ENCODE measurements at places on chromosomes 7 and 10. TPM values are rescaled to one million over a fixed set of nuclear protein-coding genes. Genes with fewer than 3 reads are reported as not detected.
A peak's percentile ranks its signal among the peaks of the same experiment; 100 is the strongest.

DNA sequence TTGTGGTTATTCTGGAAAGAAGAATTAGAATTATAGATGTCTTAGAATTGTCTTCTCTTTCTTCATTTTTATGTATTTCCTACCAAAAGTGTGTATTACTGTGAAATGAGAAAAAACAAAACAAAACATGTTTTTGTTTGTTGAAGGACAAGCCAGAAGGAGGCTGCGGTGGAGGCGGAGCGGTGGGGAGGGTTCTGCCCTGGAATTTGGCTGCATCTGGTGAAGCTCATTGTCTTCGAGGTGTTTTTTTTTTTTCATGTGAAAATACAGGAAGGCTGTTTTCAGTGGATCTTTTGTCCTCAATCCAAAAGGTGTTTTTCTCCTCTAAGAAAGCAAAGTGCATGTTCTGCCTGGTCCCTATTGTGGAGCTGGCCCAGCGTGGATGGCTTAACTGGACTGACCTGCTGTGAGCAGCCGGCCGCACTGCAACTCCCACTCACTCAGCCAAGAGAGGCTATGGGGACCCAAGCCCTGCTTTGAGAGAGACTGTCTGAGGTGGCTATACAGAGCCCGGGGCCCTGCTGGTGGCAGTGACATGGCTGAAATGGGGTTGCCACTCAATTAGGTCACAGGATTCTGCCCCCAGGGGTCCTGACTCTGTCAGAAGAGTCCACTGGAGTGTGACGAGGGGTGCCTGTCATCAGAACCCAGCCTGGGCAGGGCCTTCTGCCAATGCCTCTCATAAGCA, 184.9 kb upstream of the MKI67 start:
- DNase-seq = no peak

Gene TMEM72
- total RNA-seq = not detected

Gene SPACDR
- 0.64 TPM for total RNA-seq

- peak; percentile 10 for DNase-seq
Observed at GRCh38 chr10:44253769-44254462, 131.0 kb downstream of the CXCL12 start.

DNA sequence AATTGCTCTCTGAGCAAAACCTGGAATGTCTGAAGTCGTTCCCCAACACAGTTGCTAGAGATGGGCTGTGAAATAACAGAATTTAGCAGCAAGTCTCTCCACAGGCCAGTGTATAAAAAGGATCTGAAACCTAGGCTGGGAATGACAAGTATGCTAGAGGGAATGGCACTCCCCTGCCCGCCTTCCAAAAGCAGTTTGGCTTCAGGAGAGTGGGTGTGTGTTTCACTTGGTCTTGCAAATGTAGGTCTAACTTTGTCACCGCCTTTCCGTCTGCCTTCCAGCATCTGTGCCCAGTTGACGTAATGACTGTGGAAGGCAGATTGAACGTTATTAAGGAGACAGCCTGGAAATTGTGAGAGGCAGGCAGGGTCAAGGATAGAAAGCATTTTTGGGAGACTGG, 18.0 kb upstream of the MTURN start:
- DNase-seq = no peak

GRCh38 chr7:141649865-141650634, 51.9 kb downstream of the DENND11 start:
- peak; percentile 96 for DNase-seq

DNA sequence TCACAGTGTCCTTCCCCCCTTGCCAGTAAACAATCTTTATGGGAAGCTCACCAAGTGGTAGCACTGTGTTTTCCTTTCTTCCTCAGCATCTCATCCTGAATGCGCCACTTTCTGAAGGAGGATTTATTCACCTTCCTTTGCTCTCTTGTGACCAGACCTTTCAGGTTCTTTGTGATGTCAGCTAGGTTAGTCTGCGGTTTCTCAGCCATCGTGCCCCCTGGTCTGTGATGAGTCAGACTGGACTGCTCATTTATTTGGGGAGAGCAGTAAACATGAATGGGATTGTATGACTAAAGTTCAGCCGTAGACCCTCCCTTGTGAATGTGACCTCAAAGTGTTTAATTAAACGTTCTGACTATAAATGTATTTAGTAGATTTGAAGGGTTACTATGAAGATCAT, 235.1 kb upstream of the CELF2 start:
- DNase-seq = no peak

DNA sequence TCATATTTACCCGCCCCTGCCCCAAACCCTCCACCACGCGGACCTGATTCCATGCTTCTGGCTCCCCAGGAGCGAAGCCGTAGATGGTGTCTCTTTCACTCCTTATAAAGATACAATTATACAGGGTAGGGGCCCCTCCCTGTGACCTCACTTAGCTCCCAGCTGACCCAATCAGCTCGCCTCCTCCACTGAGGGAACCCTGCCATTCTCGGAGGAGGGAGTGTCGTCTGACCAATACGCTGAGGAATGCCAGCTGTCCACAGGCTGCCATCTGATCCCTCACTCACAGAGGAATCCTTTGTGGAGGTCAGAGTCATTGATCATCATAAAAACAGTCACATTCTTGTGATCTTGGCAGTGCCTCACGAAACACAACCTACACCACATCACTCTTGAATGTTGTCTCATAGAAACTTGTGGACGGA, 67.5 kb upstream of the INSIG1 start:
- DNase-seq = peak; percentile 89

- DNase-seq = no peak
Observed at GRCh38 chr10:77348751-77349150, 288.9 kb downstream of the KCNMA1 start.

GRCh38 chr10:90777621-90778020, 80.2 kb downstream of the HTR7 start:
- no peak for DNase-seq

- no peak for DNase-seq
Observed at GRCh38 chr7:93873998-93874574, 16.5 kb downstream of the TFPI2 start.

GRCh38 chr7:45690762-45691150, 116.6 kb downstream of the ADCY1 start:
- no peak for DNase-seq

- no peak for DNase-seq
Observed at GRCh38 chr10:73763343-73763742, 18.5 kb upstream of the CHCHD1 start.

DNA sequence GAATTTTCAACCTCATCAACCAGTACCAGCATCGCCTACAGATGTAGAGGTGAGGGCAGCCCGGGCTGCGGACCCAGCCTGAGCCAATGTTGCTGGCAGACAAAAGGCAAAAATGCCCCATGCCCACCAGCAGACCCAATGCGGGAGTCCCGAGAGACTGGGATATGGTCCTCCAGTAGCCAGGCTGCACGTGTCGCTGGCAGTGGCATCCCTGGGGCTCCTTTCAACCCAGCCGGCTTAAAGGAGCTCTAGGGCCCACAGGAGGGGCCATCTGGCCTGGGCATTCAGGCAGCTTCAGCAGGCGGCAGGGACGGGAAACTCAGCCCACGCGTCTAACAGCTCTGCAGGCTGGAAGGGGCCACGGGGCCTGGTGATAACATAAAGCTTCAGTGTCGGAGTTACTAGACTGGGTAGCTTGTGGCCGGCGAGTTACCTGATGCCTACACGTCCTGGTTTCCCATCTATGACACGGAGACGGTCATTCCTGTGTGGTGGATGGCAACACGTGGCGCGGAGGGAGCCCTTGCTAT, 70.7 kb downstream of the PROSER2 start:
- no peak for DNase-seq

Gene TMEM273
- not detected for total RNA-seq

DNA sequence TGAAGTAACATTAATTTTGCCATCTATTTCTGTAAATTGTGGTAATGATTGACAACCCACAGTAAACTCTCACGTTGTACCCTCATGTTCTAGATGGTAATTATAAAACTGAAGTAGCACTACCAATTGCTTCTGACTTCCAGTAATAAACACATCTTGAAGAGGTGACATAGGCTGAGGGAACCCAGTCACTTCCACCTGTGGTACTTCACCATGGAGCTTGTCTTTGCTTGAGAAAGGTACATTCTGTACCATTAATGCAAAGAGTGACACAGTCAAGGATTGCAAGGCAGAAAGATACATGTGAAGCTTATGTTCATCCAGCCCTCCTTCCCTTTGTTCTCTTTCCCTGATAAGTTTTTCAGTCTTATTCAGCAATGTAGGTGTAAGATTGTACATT, 11.2 kb downstream of the CAPZA2 start:
- DNase-seq = no peak

- no peak for DNase-seq
Observed at GRCh38 chr7:32489788-32490126, 423 bp downstream of the LSM5 start.

DNA sequence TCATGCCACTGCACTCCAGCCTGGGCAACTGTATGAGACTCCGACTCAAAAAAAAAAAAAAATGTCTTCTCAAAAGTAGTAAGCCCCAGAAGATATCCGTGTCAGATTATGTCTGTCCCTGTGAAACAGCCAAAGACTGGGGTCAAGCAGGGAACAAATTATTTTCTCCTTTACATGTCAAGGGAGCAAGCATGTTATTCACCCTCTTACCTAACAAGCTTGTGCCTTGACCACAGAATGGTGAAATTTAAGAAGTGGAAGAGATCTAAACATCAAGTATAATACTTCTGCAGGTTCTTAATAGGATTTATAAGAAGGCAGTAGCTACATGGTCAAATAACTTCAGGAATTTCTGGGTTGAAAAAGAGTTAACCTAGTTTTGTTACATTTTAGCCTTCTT, 187.9 kb downstream of the ZNF365 start:
- DNase-seq = no peak

DNA sequence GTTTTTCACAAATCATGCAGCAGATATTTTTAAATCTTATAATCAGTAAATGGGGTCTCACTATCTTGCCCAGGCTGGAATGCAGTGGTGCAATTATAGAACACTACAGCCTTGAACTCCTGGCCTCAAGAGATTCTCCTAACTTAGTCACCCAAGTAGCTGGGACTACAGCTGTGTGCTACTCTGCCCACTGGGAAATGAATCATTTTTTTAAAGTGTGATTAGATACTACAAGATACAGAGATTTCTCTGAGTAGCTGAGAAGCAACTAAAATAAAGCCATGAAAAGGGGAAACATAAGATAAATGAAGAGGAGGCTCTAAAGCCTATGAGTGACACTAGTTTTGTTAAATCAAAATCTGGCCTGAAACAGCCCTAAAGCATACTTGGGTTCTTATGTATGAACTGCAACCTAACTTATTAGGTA, 119.7 kb downstream of the JMJD1C start:
- no peak for DNase-seq

DNA sequence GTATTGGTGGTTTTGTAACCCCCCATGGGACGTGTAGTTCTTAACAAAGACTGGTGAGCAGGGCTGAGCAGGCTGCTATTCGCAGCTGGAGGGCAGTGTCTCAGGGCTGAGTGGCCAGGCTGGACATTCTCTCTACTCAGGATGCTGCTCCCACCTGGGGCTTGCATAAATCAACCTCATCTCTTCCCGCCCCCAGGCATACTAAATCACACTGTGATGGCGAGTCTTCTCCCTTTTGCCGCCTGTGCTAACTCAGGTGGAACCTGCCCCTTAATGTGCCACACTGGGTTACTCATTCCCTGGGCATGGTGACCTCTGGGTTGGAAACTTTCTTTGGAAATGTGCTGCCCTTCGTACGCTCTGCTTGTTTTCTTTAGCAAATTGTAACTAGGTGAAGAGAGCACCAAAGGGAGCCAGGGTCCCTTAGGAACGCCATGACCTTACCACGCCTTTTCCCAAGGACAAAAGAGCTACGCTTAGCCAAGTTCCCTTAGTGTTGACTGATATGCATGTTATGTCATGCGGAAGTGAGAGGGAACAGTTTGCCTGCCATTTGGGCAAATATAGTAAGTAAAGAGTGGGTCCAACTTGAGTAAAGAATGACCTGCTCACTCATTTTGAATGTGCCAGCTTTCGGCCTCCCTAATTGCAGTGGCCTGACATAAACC, 40.4 kb upstream of the COBL start:
- DNase-seq = no peak

DNA sequence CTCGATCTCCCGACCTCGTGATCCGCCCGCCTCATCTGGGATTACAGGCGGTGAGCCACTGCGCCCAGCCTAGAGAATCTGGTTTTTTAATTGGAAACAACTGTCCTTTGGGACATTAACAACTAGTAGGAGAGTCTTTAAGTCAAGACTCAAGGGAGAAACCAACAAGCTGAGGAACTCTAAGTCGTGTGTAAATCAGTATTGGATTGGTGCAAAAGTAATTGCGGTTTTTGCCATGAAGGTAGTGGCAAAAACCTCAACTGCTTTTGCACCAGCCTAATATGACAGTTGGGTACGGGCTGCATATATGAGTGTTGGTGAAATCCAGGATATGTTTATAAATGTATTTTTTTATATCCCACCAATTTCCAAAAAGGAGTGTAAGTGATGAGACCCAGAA, 113.9 kb upstream of the PLXNA4 start:
- DNase-seq = no peak

DNA sequence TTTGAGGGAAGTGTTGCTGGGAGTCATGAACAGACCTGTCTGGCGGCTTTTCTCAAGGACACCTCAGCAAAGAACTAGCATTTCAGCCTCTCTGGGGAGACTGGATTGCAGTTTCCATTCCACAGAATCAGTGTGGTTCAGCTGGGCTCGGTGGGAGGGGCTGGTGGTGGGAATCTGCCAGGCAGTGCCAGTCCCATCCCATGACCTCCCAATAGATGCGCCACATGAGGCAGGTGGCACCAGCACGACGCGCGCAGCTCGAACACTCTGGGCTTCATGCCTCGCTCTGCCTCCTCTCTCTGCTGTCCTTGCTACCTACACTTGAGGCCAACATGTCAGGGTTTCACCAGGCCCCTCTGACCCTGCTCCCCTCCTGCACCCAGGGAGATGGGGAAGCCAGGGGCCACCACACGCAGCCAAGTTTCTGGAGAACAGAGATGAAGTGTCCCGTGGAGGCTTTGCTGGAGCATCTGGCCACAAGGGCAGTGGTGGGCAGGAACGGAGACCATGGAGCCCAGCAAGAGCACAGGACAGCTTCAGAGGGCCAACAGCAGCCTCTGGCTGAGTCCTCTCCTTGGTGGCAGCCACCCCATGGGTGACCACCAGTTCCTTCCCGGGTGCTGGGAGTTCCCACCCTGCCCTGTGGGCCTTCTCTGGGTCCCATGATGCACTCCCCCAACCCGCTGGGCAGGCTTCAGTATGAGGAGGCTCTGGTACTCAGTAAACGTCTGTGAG, 2.3 kb downstream of the NACAD start:
- DNase-seq = no peak

GRCh38 chr10:71748671-71749191, 24.6 kb downstream of the VSIR start:
- DNase-seq = no peak
